NCI-H460 (cell line): ENCODE measurements at places on chromosomes 7 and 10. TPM values are rescaled to one million over a fixed set of nuclear protein-coding genes. Genes with fewer than 3 reads are reported as not detected.

GRCh38 chr7:83362871-83363550 lies 200.3 kb upstream of the PCLO start:
- no peak for DNase-seq

- DNase-seq = no peak
Measured at GRCh38 chr10:122618461-122619165, 58.1 kb downstream of the DMBT1 start.

DNA sequence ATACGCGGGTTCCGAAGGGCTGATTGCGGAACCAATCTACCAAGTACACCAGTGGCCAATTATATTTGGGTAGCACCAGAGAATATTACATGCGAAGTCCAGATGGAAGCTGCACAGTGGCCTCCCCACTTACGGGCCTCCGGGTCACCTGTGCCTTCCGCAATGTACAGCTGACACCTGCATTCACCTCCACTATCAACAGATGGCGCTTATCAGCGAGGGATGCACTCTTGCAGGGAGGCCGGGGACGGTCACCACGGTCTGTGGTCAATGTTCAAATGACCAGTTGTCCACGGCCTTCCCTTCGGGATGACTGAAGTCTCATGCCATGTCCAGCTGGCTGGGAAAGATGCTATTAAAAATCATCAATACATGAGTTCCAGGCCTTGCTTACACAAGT lies 47.6 kb downstream of the SLIT1 start:
- peak; percentile 26 for DNase-seq

DNA sequence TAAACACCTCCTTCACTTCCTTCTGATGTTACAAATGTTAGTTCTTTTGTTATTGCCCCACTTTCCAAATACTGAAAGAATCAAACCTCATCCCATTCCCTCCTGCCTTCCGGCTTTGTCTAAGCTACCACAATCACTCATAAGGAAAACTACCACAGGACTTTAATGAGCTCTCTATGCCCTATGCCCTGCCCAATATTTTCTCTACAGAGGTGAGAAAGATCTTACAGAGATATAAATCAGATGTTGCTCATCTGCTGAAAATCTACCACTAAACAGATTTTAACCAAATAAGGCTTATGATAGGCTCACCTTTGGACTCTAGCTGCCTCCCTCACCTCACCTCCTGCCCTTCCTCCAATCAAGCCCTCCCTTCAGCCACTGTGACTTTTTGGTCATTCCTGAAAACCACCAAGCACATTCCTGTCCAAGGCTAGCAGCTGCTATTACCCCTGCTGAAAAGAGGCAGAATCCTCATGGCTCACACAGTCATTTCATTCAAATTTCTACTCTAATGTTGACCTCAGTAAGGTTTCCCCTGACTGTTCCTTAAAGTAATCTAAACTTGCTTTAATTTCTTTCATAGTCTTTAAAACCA lies 7.7 kb downstream of the ZNF33B start:
- DNase-seq = no peak

DNA sequence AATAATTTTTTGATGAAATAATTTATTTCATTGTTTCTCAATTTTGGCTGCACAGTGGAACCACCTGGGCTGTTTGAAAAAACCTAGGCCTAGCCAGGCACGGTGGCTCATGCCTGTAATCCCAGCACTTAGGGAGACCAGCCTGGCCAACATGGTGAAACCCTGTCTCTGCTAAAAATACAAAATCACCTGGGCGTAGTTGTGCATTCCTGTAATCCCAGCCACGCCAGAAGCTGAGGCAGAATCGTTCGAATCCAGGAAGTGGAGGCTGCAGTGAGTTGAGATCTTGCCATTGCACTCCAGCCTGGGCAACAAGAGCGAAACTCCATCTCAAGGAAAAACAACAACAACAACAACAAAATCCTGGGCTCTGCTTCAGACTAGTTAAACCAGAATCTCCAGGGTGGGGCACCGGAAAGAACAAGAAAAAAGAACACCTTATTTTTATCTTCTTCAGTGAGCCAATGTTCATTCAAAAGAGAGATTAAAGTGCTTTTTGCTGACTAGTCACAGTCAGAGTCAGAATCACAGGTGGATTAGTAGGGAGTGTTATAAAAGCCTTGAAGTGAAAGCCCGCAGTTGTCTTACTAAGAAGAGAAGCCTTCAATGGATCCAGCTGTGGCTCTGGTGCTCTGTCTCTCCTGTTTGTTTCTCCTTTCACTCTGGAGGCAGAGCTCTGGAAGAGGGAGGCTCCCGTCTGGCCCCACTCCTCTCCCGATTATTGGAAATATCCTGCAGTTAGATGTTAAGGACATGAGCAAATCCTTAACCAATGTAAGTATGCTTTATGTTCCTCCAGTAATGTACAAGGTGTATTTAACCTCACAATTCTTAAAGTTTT lies at the start of gene CYP2C18:
Gene CYP2C18, plus strand, starts transcription at position 516 of the 841 bp plus-strand sequence. Its CDS starts 91 bp downstream, at position 607.
- no peak for DNase-seq

DNA sequence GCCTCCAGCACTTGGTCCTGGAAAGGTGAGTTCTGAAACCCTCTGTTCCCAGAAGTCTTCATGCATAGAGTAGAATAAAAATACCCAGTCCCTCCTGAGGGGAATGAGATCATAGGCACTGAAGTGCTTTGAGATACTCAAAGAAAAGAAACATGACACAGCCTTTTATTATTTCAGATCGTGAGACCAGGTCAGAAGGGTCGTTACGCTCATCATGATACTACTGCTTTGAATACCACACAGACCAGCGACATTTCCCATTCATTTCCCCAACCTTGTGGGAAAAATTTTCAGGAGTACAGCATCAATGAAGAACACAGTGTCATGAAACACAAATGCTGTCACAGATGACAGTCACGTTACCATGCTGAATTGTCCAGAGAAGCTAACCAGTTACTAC lies 15.0 kb downstream of the CLRN3 start:
- no peak for DNase-seq

DNA sequence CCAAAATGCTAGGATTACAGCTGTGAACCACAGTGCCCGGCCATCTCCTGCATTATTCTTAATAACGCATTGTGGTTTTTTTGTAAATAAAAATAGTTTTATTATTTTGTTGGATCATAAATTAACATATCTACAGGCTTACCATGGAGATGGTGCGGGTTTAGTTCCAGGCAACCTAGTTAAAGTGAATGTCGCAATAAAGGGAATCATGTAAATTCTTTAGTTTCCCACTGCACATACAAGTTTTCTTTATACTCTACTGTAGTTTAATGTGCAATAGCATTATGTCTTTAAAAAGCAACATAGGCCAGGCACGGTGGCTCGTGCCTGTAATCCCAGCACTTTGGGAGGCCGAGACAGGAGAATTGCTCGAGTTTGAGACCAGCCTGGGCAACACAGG lies 2.4 kb downstream of the PRKRIP1 start:
- no peak for DNase-seq

DNA sequence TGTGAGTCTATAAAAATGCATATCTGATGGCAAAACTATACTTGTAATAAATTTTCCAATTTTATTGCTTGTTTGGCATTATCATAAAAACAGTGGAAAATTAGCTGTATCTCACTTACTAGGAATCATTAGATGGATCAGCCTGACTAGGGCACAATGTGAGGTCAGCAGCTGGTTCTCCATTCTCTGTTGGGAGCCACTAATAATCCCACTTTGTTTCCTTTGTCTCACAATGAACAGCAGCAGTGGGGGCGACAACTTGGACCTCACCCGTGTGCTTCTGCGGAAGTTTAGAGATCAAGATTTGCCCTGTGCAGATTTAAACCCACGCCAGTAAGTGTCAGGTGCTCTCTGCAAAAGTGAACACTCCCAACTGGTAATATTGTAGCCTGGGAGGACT lies 295.5 kb downstream of the ABCA13 start:
- no peak for DNase-seq

DNA sequence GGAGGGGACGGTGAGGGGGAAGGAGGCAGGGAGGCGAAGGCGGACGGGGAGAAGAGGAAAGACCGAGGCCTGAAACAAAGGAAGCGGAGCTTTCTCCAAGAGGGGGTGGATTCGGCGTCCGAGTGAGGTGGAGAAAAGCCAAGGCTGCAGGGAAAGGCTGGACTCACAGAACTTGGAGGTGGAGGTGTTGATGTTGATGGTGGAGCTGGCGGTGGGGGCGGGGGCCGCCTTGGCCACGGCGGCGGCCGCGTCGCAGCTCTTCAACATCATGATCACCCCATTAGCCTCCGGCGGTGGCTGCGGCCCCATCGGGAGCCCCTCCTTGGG lies 578 bp downstream of the CACUL1 start:
- no peak for DNase-seq

DNA sequence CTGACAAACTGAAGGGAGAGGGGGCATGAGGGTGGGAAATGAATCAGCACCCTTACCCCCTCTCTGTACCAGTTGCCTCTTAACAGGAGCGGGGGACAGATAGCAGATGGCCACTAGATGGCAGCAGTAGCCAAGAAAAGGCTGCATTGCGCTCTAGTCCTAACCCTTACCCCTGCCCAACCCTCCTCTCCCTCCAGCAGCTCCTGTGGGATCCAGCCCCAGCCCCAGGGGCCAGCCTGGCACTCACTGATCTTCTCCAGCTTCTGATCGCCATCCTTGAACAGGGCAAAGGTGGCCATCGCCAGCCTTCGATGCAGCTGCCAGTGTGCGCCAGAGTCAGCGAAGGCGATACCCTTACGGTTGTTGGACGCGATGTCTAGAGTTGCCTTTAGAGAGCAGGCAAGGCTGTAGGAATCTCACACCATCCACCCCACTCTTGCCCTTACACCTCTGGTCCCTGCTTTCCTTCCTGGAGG lies 2.2 kb downstream of the CYP17A1 start:
- DNase-seq = peak; percentile 78

DNA sequence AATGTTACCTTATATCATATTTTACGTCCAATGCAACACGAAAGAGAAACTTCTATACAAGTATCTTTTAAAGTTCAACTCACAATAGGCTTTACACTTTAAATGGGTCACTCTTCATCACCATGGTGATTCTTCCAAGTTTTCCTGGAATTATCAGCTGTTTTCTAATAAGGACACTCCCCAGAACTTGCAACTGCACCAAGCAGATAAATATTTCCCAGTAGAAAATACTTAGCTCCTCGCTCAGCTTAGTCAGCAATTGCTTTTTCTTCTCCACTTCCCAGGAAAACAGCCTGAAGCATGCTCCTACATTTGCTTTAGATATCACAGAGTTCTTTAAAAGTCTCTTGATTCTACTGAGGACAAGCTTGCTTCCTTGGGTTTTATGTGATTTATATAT lies 25.7 kb upstream of the ADD3 start:
- DNase-seq = no peak

GRCh38 chr10:92690915-92691590 lies 1.3 kb downstream of the HHEX start:
- DNase-seq = no peak

- DNase-seq = no peak
Measured at GRCh38 chr7:75656740-75657139, 82.0 kb downstream of the HIP1 start.

DNA sequence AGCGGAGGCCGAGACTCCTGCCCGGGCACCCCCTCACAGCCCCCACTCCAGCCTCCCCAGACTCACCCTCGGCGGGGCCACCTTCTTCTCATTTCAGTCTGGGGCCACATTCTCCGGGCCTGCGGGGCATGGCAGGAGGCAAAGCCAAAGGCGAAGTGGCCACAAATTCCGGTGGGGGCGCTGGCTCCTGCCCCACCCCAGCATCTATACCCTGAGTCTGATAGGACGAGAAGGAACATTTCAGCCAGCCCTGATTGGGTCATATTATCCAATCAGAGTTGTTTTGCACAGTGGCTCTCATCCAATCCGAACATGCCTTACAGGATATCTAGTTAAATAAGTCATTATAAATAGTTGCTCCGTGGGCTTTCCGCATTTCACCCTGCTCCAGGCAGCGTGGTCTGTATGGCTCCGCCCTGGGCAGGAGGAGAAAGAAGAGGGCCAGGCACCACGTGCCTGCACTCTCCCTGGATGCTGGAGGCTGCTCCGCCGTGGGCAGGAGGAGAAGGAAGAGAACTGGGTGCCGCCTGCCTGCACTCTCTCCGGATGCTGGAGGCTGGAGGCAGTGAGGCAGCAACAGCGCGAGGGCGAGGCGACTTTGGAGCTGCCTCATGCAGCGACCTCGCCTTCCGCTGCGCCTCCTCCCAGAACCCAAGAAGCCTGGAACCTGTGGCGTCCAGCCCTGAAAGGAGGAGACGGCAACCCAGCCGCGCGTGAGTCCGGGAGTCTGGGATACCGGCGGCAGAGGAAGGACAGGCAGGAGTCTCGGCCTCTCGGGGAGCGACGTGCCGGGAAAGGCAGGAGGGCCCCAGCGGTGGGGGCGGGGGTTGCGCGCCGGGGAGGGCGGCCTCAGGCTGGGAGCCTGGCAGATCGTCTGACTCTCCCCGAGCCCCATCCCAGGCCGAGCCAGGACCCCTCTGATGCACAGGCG lies 162.9 kb downstream of the ZNF33B start:
- no peak for DNase-seq

DNA sequence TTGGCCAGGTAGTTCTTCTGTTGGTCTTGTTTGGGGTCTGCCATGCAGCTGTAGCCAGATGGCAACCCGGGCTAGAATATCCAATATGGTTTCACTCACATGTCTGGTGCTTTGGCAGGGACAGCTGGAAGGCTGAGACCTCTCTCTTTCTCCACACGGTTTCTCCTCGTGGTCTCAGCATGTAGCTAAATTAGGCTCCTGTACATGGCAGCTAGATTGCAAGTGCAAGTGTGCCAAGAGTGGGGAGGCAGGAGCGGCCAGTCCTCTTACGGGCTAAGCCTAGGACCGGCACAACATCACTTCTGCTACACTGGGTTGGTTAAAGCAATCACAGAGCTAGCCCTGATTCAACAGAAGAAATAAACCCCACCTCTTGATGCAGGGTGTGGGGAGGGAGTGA lies 9.3 kb upstream of the PDE1C start:
- DNase-seq = no peak

DNA sequence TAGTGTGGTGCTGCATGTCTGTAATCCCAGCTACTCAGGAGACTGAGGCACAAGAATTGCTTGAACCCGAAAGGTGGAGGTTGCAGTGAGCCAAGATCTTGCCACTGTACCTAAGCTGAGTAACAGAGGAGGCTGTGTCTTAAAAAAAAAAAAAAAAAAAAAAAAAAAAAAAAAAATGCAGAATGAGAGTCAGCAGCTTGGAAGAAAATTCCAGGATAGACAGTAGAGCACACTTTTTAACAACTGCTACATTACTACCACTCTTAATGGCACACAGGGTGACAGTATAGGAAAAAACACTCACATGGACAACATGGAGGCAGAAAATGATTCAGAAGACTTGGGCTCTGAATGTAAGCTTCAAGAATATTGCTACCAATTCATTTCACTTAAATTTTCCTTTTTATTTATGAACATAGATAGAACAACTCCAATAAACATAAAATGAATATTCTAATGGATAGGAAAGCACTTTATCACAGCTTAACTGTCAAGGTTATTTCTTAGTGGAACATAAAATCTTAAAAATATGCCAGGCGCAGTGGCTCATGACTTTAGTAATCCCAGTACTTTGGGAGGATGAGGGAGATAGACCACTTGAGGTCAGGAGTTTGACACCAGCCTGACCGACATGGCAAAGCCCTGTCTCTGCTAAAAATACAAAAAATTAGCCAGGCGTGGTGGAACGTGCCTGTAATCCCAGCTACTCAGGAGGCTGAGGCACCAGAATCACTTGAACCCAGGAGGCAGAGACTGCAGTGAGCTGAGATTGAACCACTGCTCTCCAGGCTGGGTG lies 31.5 kb downstream of the CHCHD3 start:
- no peak for DNase-seq

HMX2 gene
- 1.1 and 1.7 TPM in 2 replicates for total RNA-seq

GALNT17 gene
- total RNA-seq = 3.1 TPM in 2 replicates

CPN1 gene
- total RNA-seq = not detected in 2 replicates

CPA4 gene
- total RNA-seq = 1.6 and 1.8 TPM in 2 replicates

GATA3 gene
- 0.12 and 0.23 TPM in 2 replicates for total RNA-seq

TMEM106B gene
- 159 and 174 TPM in 2 replicates for total RNA-seq

SDK1 gene
- 1.1 and 1.7 TPM in 2 replicates for total RNA-seq

PCDH15 gene
- 0.32 and 0.57 TPM in 2 replicates for total RNA-seq

ACSM6 gene
- total RNA-seq = not detected in 2 replicates

TRPV5 gene
- total RNA-seq = not detected in 2 replicates

NEURL1 gene
- total RNA-seq = 0.14 TPM in 1 of 2 replicates, not detected in the other

CCM2 gene
- 24.8 and 27.4 TPM in 2 replicates for total RNA-seq
